Germinal center (tissue), 1 donor: ENCODE measurements at places on chromosomes 11 and 22.

- DNase-seq: no peak
Measured at GRCh38 chr22:18069041-18069440, 8.7 kb upstream of the PEX26 start.

- DNase-seq: no peak
Measured at GRCh38 chr22:37529652-37530345, 10.6 kb upstream of the CARD10 start.

DNA sequence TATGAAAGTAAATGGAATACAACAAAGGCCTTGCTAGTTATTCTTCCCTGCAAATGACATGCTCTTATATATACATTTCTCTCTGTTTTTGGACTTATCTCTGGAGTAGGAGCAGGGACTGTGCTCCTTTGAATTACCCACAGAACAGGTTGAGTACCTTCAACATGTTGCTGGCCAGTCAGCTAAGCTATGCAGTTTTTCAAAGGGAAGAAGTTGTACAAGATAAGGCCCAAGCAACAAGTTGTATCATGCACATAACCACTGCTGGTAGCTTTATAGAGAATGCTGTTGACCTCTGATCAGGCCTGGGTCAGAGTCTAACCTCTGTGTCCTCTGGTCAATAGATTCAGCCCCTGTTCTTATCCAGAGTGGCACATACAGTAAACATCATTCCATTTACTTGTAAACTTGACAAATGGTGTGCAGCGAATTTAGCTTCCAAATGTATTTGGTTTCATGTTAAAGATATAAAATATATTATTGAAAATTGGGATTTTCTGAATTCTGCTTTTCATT is 99.6 kb downstream of the C11orf87 start:
- no peak for DNase-seq

- DNase-seq: peak; percentile 46
Measured at GRCh38 chr11:111977146-111978027, 40.2 kb downstream of the DIXDC1 start.

GRCh38 chr11:82756765-82757639 is 23.3 kb upstream of the FAM181B start:
- DNase-seq: no peak

- no peak for DNase-seq
Measured at GRCh38 chr11:67364169-67364568, 9.2 kb downstream of the CLCF1 start.

GRCh38 chr11:120239713-120240640 is at the start of gene POU2F3:
Gene POU2F3 (plus strand): TSS chr11:120240140. CDS start chr11:120240344, 204 bp downstream.
- DNase-seq: no peak

DNA sequence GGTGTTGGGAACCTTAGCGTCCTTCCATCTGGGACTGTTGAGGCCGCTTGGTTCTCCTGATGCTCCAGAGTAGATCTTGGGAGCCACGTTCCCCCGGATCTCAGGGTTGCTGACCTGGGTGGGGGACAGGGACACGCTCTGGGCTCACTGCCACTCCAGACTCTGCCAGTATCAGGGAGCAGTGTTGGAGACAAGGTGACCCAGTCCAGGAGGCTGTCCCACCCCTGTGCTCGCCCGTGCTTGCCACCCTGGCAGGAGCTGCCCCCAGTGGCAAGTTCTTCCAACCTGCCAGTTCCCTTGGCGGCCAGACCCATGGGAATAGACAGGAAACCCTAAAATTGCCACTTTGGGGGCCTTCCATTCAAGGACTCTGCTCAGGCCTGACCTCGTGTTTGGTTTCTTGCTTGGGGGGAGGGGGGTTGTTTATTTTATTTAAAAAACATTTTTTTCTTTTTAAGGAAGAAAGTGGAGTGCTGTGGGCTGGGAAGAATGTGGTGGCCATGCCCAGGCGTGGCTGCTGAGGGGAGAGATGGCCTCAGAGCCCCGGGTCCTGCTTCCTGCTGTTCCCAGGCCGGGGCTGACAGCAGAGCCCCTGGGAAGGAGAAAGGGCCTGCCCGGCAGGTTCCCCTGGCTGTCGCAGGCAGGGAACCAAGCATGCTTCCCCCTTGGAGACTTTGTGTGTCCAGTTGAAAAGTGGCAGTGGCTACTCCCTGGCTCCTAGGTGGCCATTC is 7.2 kb downstream of the GRK2 start:
- DNase-seq: peak; percentile 30

- DNase-seq: peak; percentile 88
Measured at GRCh38 chr22:43136255-43136654, 6.9 kb downstream of the MCAT start.

DNA sequence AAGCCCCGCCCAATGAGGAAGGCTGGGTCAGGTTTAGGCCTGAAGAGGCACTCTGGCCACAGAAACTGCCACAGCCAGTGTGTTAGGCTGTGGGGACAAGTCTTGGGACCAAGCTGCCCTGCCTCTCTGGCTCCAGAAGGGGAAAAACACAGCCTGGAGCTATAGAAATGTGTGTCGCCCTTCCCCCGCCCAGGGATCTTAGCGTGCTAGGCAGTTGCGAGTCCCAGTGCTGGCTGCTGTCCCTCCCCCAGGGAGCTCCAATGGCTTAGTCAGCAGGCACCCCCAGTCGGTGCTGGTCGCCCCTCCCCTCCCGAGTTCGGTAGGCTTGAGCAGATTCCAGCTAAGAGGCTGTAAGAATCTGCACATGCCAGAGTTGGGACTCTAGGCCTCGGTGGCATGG is 99.5 kb upstream of the API5 start:
- no peak for DNase-seq

DNA sequence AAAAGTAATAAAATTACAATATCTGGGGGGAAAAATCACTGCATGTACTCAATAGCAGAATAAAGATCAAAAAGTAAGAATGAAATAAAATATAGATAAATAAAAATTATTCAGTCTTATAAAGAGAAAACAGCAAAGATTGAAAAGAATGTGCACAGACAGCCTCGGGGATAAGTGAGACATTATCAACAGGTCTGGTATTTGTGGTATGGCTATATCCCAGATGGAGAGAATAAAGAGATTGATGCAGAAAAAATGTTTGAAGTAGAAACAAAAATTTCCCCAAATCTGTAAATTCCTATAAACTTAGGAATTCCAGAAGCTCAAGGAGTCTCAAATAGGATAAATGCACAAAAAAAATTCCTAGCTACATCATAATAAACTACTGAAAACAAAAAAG is 74.5 kb upstream of the LUZP2 start:
- no peak for DNase-seq

GRCh38 chr11:34976496-34977088 is 60.2 kb downstream of the PDHX start:
- no peak for DNase-seq
